Cardiac septum (tissue), 1 donor: ENCODE measurements at places on chromosomes 1 and 21.
A peak's percentile ranks its signal among the peaks of the same experiment; 100 is the strongest.

GRCh38 chr1:19797827-19798226, 1.9 kb downstream of the TMCO4 start:
- no peak for DNase-seq

- DNase-seq: no peak
Measured at GRCh38 chr1:27835046-27835445, 4.5 kb downstream of the PPP1R8 start.

GRCh38 chr1:156291226-156292061, 4.0 kb downstream of the GLMP start:
- DNase-seq: peak; percentile 96

DNA sequence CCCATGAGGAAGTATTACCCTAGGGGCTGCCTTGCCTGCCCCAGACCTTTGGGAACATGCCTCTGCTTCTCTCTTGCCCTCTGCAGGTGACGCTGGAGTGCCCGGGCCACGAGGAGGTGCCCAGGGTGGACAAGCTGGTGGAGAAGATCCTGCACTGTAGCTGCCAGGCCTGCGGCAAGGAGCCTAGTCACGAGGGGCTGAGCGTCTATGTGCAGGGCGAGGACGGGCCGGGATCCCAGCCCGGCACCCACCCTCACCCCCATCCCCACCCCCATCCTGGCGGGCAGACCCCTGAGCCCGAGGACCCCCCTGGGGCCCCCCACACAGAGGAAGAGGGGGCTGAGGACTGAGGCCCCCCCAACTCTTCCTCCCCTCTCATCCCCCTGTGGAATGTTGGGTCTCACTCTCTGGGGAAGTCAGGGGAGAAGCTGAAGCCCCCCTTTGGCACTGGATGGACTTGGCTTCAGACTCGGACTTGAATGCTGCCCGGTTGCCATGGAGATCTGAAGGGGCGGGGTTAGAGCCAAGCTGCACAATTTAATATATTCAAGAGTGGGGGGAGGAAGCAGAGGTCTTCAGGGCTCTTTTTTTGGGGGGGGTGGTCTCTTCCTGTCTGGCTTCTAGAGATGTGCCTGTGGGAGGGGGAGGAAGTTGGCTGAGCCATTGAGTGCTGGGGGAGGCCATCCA, 7.8 kb upstream of the HTR6 start:
- DNase-seq: no peak

GRCh38 chr1:24136956-24137539, 5.9 kb downstream of the IL22RA1 start:
- DNase-seq: no peak

- DNase-seq: no peak
Measured at GRCh38 chr1:187763976-187764375, 935.2 kb downstream of the PLA2G4A start.

GRCh38 chr1:10019561-10019960, 13.2 kb upstream of the UBE4B start:
- no peak for DNase-seq

- no peak for DNase-seq
Measured at GRCh38 chr1:199932462-199932861, 95.0 kb upstream of the NR5A2 start.

DNA sequence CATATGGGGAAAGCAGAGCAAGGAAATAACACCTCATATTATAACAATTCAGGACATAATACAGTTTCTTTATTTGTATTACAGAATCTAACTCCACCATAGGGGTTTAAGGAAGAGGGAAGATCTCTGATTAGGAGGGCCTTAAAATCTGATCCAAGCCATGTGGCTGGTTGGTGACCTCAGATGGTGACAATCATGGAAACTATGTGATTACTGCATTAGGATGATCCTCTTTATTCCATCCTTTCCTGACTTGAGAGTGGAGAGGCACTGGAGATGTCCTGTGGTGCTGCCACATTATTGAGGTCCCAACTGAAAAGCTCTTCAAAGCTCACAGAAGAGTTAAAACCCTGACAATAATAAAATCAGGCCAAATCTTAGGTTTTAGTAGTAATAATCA, 168.1 kb upstream of the BEND5 start:
- no peak for DNase-seq

DNA sequence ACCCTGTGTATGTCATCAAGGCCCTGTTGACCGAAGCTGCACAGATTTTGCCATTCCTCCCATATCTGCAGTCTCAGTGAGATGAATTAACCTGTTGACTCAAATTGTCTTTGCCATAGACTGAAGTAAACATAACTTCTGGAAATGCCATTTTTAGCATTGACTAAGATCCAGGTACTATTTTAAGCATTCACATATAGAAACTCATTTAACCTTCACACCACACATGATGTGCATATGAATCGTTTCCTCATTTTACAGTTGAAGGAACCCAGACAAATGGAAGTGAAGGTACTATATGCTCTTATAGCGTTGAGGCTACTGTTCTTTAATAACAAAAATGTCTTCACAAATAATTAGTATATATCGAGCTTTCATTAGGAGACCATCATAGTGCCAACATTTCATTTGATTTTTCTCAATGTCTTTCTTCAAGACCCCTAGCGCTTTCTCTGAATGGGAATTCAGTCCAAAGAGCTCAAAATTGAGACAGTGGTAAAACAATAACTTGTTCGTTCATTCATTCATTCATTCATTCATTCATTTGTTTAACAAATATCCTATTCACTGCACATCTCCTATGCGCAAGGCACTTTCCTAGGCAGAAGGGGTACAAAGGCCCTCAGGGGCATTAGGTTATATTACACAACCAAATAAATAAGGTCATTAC, 444.7 kb downstream of the ADGRL2 start:
- DNase-seq: no peak

GRCh38 chr1:200332716-200333115, 77.1 kb downstream of the ZNF281 start:
- DNase-seq: no peak

DNA sequence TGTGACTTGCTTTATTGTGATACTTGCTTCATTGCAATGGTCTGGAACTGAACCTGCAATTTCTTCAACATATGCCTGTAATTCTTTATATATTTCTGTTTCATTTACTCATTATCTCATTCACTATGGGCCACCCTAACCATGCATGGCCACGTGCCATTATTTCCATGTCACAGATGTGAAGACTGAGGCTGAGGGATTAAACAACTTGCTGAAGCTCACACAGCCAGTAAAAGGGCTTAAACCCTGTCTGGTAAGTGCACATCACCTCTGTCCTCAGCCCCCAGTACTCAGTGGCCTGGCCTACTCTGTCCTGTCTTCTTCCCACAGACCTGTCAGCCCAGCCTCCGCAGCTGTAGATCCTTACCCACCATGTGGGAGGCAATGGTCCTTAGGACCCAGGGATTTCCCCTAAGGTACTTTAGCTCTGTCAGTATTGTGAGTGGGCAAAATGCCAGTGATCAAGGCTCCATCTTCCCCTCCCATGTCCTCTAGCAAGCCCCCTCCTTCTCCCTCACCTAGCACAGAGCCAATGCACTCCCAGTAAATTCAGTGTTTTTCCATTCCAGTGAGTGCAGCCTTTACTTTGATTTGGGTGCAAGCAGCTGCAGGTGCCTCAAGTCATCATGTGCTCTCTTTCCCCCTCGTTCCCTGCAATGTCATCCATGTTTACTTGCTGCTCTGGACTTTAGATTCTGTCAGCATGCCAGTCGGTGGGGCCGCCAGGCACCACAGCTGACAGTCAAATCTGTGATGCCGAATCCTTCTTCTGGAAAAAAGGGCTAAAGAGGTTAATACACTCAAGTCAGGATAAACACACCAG, 228.2 kb upstream of the PROX1 start:
- DNase-seq: no peak

DNA sequence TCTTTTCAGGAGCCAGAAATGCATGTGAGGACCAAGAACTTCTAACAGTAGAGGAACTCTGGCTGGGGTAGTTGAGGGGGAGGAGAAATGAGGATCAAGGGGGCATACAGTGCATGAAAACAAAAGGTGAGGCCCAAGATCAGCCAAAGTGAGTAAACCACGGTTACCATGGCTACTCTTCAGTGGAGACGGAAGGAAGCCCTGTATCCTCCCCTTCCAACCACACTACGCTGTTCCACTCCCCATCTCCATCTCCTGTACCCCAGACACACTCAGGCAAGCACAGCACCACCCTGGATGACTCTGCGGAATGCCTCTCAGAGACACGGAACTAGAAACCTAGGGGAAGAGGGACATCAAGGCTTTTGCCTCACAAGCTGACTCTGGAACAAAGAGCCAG, 157.6 kb upstream of the CAMK1G start:
- no peak for DNase-seq

- peak; percentile 79 for DNase-seq
Measured at GRCh38 chr1:61742620-61743430, 545 bp downstream of the PATJ start.

DNA sequence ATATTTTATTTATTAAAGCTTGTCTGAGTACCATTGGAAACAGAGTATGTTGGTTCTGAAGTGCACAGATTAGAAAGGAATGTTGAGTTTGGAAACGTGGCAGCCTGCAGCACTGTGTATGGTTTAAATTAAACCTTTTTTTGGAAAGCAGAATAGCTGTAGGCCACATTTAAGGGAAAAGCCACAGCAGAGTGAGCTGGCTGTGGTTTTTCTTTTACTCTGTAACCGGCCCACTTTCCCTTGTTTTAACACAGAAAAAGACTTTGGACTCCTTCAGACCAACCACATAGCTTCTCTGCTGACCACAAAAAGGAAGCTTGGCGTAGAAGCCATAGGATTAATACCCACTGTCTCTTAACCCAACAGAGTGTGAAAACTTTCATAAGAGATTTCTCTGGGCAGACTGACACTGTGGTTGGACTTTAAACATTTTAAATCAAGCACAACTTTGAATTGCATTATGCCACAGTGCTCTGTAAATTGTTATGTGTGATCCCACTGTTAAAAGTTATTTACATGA, 75.2 kb downstream of the NFIA start:
- DNase-seq: no peak

GRCh38 chr1:114585231-114585630, 3.8 kb upstream of the BCAS2 start:
- no peak for DNase-seq

- DNase-seq: peak; percentile 85
Measured at GRCh38 chr1:204446413-204447111, 34.9 kb upstream of the PPP1R15B start.

DNA sequence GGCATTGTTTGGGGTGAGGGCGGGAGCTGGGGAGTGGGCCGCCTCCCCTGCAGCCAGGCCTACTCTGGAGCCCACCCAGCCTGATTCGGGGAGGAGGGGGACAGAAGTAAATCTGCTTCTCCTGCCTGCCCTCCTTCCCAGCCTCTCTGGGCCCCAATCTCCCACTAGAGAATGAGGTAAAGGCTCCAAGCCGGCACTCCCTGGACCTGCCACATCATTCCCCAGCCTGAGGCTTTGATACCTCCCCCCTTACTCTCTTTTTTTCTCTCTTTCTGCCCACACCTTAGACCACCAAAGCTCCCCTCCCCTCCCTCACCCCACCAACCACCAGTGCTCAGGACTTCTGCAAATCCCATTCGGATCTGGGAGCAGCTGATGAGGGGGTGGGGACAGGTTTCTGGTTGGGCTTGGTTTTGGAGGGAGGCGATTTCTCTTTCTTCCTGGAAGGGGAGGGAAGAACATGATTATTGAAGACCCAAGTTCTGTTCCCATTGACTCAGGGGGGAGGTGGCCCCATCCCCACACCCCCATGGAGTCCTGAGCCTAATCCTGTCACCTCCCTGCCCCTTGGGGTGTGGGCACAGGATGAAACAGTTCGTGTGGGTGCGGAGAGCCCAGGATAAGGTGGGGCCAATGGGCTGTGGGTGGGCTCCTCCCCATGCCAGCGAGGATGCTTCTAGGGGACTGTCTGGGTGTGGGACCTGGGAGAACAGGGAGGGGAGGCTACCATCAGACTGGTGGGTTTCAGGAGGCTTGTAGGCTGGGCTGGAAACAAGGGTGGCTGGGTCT, 1.3 kb downstream of the MAP7D1 start:
- no peak for DNase-seq

- no peak for DNase-seq
Measured at GRCh38 chr1:222068937-222069336, 327.0 kb upstream of the DUSP10 start.

GRCh38 chr1:19909392-19909791, 14.0 kb downstream of the PLA2G2E start:
- no peak for DNase-seq

- DNase-seq: no peak
Measured at GRCh38 chr1:27656157-27656893, 15.7 kb downstream of the IFI6 start.

DNA sequence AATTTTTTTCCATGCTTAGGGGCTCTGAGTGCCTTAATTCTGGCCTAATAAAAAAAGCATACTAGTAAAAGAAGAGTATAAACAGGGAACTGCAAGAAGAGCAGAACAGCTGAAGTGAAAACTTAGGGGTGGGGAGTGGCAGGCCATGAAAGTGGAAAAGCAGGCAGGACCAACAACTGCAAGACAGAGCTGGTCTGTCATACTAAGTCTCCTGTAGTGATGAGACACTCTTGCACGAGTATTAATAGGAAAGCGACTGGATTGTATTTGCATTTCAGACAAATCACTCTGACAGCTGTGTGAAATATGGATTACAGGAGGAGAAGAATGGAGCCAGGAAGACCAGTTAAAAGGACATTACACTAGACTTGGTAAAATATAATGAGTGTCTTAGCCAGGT, 449.9 kb downstream of the NUF2 start:
- no peak for DNase-seq

GRCh38 chr1:64850846-64851245, 106.0 kb downstream of the RAVER2 start:
- no peak for DNase-seq

DNA sequence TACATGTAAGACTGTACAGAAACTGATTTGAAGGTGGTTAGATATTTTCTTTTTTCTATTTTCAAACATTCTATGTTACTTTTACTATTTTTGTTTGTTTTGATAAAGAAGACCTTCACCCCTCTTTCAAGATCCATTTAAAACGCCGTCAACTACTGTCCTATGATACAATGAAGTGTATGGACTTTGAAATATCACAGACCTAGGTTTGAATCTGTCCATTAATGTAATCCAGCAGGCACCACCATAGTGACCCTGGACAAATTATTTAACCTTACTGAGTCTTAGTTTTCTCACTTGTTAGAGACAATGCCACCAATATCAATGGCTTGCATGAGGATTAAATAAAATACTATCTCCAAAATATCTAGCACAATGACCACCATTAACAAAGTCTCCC, 2.0 kb downstream of the FRRS1 start:
- no peak for DNase-seq
